Activated CD4-positive, alpha-beta T cell treated with anti-CD3 and anti-CD28 coated beads for 4 hours (primary cell): ENCODE measurements at places on chromosomes 12 and 14.

DNA sequence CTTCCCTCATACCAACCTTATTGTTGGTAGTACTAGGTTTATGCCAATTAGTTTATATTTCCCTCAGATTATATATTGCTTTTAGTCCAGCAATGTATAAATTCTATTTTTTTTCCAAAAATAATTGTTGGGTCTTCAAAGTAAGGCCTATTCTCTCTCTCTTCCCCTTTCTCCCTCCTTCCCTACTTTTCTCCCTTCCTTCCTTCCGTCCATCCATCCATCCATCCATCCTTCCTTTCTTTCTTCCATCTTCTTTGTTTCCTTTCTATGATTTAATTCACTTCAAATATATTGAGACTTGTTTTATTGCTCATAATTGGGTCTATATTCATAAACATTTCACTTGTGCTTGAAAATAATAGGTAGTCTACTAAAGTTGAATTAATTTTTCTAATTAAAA is 1259.2 kb downstream of the FSCB start:
- no peak for DNase-seq

GRCh38 chr14:75339059-75339458 is 60.4 kb downstream of the FOS start:
- DNase-seq, result no peak

- DNase-seq, result no peak
Observed at GRCh38 chr14:67999290-67999689, 179.7 kb downstream of the RAD51B start.

GRCh38 chr14:90617961-90618360 is 198.3 kb downstream of the TTC7B start:
- no peak for DNase-seq

GRCh38 chr12:66388517-66388916 is 86.2 kb downstream of the HELB start:
- no peak for DNase-seq

DNA sequence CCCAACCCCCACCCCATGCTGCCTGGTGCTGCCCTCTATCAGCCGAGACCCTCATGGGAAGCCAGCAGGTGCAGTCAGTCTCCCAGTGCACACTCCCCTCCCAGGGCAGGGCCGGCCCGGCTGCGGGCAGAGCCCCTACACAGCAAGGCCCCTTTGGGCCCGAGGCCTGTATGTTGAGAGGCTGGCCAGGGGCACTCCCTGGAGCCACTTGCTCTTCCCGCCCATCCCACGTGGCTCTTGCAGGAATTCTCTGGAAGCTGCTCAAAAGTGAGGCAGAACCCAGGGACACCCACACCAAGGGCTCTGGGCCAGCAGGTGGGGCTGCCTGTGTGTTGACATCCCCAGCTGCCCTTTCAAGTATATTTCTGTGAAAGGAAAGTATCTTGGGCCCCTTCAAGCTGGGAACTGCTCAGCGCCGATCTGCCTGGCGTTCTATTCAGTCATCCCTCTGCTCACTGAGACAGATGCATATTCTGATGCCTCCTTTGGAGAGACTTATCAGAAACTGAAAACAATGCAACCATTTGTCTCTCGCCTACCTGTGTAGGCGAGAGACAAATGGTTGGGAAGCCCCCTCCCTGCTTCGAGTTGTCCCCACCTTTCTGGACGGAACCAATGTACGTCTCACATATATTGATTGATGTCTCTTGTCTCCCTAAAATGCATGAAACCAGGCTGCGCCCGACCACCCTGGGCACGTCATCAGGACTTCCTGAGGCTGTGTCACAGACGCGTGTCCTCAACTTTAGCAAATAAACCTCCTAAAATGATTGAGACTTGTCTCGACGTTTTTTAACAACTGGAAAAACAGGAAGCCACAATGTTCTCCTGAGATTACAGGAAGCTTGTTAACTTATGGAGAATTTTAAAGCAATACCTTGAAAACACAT is 6.0 kb downstream of the GPR132 start:
- no peak for DNase-seq

GRCh38 chr12:128734371-128734770 is 89.4 kb downstream of the SLC15A4 start:
- DNase-seq, result no peak

GRCh38 chr12:89935850-89936249 is 227.2 kb upstream of the ATP2B1 start:
- DNase-seq, result no peak

DNA sequence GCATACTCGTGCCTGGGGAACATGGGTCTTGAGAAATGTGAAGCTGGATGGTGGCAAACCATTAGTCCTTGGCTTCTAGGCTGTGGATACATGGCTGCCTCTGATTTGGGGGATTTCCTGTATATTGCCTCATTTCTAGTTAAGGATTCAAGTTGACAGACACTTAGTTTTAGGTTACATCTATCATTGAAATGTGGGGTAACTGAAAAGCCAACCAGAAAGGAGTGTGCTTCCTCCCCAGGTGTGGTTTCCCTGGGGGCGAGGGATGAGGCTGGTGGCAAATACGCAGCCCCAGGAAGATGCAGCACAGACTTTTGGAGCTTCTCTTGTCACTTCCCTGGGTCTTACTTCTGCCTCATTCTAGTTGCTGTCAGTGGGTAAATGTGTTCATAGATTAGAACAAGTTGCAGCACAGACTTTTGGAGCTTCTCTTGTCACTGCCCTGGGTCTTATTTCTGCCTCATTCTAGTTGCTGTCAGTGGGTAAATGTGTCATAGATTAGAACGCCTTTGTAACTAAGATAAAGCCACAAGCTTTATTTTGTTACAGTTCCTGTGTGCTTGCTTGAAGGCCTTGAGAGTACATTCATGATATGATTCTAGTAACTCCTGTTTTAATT is 85.1 kb downstream of the BORCS5 start:
- DNase-seq, result peak; percentile 46

DNA sequence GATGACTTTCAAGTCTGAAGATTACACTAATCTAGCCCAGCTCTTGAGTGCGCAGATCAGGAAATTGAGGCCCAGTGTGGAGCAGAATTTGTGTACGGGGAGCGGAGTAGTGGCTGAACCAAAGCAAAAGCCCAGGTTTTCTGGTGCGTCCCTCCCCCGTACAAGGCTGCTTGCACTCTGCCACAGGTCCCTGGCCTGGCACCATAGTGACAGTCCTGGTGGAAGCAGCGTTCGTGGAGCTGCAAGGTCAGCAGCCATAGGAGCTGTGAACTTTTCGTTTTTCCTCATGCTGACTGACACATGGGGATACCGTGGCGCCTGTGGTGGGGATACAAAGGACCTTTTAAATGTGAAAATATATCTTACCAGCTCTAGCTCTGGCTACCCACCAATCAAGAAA is 1.7 kb downstream of the EVL start:
- peak; percentile 36 for DNase-seq

- no peak for DNase-seq
Observed at GRCh38 chr14:29102266-29102665, 335.7 kb downstream of the FOXG1 start.

DNA sequence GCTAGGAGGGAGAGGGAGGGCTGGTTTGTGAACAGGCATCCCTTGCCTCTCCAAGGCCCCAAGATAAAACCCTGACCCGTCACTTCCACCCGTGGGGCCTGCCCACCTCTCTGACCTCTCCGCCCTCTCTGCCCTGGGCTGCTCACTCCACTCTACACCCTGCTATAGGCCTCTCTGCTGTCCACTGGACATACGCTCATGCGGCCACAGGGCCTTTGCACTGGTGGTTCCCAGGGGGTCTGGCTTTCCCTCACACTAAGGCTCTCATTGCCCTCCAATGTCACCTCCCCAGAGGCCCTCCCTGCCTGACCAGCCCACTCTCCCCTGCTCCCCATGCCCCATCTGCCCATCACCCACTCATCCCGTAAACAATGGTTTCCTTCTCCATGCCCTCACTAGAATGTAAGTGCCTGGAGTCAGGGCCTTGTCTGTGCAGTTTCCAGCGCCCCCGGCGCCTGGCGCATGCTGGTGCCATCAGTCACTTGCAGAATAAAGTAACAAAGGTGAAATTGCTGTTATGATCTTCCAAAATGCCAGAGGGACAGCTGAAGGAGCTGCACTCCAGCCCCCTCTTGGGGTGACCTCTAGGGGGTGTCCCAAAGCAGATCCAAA is 73.6 kb downstream of the RFLNA start:
- no peak for DNase-seq

DNA sequence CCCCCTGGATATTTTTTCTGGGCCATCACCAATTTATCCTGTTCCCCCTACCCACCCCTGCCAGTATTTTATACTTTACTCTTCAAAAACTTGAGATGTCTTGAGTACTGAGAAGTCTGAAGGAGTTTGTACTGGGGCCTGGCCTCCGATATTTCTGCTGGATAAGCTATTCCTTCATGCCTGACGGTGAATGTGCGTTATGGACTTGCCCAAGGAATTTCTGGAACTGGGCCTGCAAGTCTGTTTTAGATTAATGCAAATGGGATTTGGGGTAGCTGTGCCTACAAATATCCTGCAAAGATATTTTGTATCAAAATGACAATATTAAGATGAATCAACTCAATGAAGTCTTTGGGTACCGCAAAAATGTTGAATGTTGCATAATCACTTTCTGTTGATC is at the start of gene PTCSC3:
TSS of gene PTCSC3 (minus strand) at position 199 of the 400 bp plus-strand sequence.
- no peak for DNase-seq

DNA sequence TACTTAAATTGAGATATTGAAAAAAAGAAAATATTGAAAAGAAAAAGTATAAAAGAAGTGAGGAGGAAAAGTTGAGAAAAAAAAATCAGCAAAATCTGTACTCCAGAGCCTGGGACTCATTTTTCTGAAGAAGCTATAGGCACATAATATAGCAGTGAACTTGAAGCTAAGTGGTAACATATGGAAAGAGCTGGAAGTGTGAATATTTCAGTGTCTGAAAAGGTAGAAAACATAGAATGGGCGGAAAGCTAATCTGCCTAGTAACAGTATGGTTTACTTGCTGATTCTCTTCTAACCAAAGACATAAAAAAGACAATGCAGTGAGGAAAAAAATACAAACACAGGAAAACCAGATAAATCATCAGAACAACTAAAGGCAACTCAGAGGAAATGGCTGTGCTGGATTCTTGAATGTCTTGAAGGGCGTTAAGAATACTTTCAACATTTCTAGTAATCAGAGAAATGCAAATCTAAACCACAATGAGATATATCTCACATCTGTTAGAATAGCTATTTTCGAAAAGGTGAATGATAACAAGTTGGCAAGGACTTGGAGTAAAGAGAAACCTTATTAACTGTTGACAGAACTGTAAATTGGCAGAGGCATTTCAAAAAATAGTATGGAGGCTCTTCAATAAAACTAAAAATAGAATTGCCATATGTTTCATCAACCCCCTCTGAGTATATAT is 784.6 kb downstream of the LRFN5 start:
- DNase-seq, result no peak

DNA sequence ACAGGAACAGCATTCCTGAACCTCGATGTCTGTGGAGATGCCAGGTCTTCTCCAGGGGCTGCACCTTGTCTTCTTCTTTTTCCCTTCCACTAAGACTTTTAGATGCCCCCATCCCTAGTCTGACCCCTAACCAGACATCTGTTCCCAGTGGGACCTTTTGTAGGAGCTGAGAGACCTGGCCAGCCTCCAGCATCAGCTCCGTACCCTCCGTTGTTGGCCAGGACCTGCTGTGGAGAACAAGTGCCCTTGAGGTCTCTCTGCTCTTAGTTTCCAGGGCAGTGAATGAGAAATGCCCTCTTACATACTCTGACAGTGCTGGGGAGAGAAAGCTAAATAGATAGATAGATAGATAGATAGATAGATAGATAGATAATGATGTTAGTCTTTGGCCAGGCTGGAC is 16.8 kb upstream of the SDR39U1 start:
- no peak for DNase-seq

GRCh38 chr14:100159094-100159864 is at the start of gene DEGS2:
TSS of gene DEGS2 (minus strand) at chr14:100159645. CDS start at chr14:100159587, 58 bp downstream.
- DNase-seq, result peak; percentile 65

GRCh38 chr12:55760663-55761062 is 17.7 kb downstream of the GDF11 start:
- DNase-seq, result no peak

- no peak for DNase-seq
Observed at GRCh38 chr14:41868396-41868795, 261.7 kb downstream of the LRFN5 start.

- no peak for DNase-seq
Observed at GRCh38 chr12:10184261-10184843, 5.5 kb downstream of the TMEM52B start.

DNA sequence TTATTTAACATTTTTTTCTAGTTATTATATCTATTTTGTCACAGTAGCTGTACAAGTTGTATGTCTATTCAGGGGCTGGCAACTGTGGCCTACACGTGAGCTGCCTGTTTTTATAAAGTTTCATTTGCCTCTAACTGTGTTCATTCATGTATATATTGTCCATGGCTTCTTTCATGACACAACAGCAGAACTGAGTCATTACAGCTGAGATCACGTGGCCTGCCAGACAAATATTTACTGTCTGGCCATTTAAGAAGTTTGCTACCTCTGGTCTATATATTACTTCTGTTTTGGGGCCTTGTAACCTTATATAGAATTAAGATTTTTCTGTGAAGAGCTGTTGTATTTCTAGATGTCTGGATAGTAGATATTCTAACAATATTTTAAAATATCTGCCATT is 37.9 kb downstream of the KIAA0586 start:
- no peak for DNase-seq

DNA sequence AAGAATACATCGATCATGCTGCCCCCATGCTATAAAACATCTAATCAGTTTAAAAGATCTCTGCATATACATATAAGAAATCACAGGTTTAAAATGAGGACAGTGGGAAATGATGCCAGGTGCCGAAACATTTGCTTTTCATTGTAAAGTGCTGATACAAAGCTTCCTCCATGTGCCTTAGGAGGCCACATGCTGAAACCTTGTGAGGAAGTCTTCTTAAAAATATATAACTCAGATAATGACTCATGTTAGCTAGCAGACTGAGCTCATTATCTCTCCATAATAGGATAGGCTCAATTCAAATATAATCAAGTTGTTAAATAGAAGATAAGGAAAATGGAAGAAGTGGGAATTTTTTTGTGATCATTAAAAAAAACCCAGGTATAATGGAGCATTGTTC is 65.9 kb downstream of the RFX4 start:
- no peak for DNase-seq

DNA sequence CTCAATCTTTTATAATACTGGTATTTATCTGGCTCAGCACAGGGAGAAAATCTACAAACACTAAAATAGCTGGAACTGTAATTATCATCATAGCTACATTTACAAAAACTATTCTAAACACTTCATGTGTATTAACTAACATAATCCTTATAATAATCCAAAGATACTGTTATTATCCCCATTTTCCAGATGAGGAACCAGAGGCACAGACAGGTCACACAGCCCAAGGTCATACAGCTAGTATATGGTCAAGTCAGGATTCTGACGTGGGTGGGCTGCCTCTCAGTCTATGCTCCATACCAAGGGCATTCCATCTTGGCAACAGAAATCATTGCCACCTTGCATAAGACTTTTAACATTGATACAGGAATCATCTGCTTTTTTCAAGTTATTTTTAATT is 11.4 kb downstream of the FERMT2 start:
- no peak for DNase-seq
